ENCODE measurements at places on chromosomes 7 and 10.
A peak's percentile ranks its signal among the peaks of the same experiment; 100 is the strongest.

- DNase-seq, result no peak
Measured at GRCh38 chr7:149770728-149771636, 2.4 kb downstream of the ZNF467 start.

DNA sequence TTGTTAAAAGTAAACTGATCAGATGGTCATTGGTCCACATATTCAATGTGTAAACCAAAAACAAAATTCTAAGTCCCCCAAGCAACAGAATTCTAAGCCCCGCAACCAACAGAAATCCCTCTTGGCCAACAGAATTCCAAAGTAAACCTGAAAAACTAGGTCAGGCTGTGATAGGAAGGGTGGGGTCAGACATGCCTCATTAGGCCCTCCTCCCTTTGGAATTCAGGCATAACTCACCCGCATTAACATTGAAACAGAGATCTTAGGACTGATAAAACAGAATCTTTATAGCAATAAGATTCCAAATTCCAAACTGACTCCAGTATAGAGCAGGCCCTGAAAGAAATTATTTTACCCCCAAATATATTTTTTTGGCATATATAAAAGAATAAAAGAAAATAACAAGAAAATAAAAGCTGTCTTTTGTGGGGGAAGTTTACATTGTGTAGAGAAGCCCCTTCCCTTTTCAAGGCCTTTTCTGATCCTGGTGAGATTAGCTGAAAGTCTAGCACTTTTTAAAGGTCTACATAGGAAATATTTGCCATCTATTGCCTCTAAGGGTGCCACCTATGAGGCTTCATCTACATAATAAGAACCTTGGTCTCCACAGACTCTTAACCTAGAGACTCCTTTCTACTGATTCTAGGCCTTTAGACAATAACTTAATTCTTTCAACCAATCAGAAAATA lies 30.5 kb downstream of the GNAT3 start:
- no peak for DNase-seq

DNA sequence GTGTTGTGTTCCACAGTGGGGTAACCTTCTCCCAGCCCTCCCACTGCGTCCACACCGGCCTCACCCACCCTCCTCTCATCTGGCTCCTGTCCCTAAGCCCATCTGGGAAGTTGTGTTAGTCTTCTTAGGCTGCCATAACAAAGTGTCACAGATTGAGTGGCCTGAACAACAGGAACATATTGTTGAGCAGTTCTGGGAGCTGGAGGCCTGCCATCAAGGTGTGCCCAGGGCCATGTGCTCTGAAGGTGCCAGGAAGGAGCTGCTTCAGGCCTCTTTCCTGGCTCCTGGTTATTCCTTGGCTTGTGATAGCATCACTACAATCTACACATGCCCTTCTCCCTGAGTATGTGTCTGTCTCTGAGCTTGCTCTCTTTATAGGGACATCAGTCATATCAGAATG lies 327.6 kb upstream of the COBL start:
- no peak for DNase-seq

GRCh38 chr7:50957855-50958254 lies 175.2 kb upstream of the GRB10 start:
- no peak for DNase-seq

GRCh38 chr10:20993389-20993788 lies 96.3 kb upstream of the NEBL start:
- DNase-seq, result no peak

GRCh38 chr7:80362010-80362618 lies 149.8 kb downstream of the GNAT3 start:
- no peak for DNase-seq

- no peak for DNase-seq
Measured at GRCh38 chr10:9833942-9834341, 1183.7 kb upstream of the CELF2 start.

DNA sequence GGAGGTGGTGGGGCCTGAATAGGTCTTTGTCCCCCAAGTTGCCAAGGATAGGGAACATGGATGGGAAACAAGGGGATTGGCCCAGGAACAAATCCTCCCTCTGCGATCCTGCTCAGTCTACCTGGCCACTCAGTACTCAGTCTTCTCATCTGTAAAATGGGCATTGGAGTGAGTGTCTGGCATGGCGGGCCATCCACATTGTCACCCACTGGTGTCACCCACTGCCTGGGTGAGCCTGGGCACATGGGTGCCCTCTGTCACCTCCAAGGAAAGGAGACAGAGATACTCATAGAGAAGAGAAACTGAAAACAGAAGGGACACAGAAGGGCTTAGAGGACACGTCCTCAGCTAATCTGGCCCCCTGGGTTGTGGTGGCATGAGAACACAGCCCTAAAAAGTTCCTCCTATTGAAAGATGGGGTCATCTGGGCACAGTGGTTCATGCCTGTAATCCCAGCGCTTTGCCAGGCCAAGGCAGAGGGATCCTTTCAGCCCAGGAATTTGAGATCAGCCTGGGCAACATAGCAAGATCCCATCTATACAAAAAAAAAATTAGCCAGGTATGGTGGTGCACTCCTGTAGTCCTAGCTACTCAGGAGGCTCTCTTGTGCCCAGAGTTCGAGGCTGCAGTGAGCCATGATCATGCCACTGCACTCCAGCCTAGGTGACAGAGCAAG lies 12.5 kb upstream of the TNRC18 start:
- no peak for DNase-seq

- DNase-seq, result no peak
Measured at GRCh38 chr7:57354679-57355338, 95.2 kb upstream of the ZNF716 start.

DNA sequence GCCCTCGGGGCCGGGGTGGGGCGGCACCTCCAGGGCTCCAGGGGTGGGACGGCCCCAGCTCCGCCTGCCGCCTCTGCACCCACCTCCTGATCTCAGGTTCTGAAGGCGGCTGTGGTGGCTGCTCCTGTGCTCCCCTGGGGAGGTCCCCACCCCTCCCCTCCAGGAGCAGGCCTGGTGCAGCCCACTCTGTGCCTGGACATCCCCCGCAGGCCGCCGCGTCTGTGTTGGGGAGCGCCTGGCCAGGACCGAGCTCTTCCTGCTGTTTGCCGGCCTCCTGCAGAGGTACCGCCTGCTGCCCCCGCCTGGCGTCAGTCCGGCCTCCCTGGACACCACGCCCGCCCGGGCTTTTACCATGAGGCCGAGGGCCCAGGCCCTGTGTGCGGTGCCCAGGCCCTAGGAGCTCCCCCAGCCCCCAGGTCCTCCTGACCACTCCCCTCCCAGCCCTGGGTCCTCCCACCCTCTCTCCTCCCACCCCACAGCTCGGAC lies 5.5 kb downstream of the CYP2W1 start:
- no peak for DNase-seq

DNA sequence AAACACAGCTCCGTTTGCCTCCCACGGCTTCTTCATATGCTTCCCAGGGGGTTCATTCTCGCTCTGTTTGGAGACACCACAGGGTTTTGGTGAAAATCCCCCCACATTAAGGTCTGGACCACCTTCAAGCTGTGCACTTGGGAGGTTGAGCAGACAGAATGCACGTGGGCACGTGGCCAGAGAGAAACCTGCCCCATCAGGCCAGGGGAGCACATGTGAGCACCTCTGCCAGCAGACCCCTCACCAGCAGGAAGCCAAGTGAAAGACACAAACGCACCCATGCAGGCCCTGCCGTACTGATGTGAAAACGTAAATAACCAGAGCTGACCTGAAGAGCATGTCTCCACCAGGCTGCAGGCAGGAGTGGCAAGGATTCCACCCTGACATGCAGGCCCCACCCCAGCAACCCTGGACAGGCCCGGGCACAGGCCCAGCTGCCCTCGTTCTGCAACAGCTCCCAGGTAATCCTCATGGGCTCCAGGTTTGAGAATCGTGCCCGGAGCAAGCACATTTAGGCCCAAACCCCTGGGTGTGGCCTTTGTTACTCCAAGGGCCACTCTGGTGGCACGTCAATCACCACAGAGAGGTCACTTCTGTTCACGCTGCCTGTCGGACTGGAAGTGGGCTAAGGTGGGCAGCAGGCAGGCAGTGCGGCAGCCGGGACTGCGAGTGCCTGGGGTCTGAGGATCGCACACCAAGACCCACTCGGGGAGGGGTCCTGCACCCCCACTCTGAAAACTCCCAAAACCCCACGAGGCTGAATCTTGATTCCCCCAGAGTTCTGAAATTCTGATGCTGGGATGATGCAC lies 184.4 kb downstream of the PTPRN2 start:
- no peak for DNase-seq

GRCh38 chr7:500521-501420 lies 18.9 kb downstream of the PDGFA start:
- no peak for DNase-seq

DNA sequence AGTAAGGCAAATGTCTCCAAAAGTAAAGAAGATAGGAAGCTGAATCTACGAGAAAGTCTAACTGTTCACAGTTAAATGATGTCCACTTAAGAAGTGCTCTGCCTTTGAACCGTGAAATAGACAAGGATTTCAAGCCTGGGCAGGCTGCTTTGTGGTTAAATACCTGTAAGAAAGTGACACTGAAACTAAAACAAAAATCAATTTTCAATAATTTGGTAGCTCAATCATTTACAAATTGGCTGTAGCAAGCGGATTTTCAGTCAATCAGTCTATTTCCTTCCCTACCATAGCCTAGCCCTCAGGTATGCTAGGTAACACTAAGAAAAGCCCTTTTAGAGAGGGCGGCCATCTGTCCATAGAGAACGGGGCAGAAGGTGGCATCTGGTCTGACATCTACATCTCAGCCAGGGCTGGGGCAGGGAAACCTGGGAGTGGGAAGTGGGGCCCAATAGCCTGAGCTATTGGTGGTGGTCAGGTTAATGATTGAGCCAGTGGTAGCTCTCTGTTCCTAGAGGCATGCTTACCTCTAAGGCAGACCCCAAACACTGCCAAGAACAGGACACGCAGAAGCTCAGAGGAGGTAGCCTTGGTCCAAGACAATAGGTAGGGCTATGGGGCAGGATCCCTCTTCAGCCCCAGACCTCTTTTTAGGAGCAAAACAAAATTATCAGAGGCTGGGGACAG lies 223.2 kb downstream of the CCSER2 start:
- DNase-seq, result no peak

DNA sequence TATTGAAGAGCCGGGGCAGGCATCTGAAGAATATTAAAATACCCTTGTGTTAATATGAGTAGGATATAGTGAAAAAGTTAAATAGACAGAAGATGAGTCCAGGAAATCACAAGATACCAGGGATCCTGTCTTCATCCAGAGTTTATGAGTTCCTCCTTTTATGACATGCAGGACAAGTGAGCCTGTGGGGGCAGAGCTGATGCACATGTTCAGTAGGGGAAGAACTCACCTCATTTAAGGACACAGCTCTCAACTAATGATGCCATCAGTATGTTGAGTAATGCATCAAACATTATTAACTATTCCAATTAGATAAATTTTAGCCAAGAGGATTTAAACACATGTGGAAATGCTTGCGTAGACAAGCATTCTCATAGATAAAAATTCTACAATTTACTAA lies 435.8 kb upstream of the AKR1E2 start:
- DNase-seq, result no peak

DNA sequence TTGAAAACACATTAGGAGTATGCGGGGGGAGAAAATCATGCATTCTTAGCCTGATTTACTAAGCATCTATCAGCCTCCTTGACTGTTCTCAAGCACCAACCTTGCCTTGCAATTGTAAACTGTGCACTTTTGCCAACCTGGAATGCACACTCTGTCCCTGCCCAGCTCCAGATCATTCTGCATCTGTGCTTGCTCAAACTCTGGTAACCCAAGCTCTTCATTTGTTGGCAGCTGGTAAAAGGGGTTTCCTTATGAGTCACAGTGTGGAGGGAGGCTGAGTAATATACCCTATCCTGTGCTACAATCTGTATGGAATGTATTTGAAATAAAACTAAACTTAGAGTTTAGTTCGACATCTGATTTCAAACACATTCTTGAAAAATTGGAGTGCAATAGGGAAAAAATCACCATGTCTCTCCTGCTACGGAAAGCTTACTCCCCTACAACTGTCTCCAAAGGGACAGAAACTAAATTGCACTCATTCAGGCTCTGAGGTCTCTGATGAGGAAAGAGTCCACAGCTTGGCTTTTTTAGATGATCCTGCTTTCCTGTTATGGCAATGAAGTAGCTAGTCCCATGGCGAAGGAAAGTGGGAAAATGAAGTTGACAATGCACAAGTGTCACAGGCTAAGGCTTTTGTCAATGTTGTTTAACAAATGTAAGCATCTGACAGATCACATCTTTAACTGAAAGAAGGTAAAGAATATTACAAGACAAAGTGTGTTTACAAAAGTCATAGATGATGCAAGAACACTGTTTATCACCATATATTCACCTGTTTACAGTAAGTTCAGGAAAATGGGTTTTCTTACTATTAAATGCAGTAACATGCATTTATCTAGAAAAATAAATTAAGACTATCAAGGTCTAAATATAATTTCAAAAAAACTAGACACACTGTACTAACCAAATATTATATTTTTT lies 61.9 kb downstream of the TES start:
- peak; percentile 95 for DNase-seq

DNA sequence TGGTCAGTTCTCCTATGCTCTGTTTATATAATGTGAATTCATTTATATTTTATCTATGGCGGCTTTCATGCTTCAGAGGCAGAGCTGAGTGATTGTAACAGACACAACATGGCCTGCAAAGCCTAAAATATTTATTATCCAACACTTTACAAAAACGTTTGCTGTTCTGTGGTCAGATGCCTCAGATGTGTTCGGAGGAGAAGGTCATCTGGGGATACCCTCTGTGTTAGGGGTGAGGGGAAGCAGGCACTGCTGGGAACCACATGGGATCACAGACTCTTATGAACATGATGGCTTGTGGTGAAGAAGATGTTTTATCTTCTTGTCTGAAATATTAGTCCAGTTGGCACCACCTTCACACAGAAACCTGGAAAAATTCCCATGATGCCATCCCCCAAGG lies 203.4 kb downstream of the PHTF2 start:
- no peak for DNase-seq

GRCh38 chr10:19054289-19054835 lies 5.8 kb downstream of the MALRD1 start:
- no peak for DNase-seq

DNA sequence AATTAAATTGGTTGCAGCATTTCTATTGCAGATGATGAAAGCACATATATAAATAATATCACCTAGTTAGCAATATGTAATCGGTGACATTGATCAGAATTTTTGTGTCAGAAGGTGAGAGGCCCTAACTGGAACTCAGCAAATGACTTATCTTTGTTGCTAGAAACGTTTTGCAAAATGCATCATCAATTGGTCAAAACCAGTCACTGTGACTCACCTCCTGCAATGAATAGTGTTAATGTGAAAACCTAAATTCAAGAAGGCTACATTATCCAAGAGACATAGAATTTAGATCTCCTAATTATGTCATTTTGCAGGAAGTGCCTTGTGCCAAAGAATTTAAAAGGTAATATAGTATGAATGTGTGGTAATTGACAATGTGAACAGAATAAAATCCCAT lies 9.8 kb upstream of the PNLIPRP3 start:
- peak; percentile 51 for DNase-seq

GRCh38 chr7:140039066-140039465 lies 23.7 kb downstream of the PARP12 start:
- DNase-seq, result no peak
